ENCODE measurements at places on chromosomes 6 and 20. TPM values are rescaled to one million over a fixed set of nuclear protein-coding genes. Genes with fewer than 3 reads are reported as not detected.

ELOVL4 gene
- 0.24 TPM for total RNA-seq

MAK gene
- 0.39 TPM for total RNA-seq

IMPG1 gene
- total RNA-seq, result not detected

RAET1L gene
- not detected for total RNA-seq

CENPW gene
- 4.5 TPM for total RNA-seq

MACROD2 gene
- total RNA-seq, result 4.7 TPM

Measured in spleen (tissue), 13 donors.